Fibroblast of skin of right quadriceps (primary cell): ENCODE measurements at places on chromosomes 1 and 21.
A peak's percentile ranks its signal among the peaks of the same experiment; 100 is the strongest.

GRCh38 chr21:24737296-24737850, 869.9 kb downstream of the MRPL39 start:
- DNase-seq: no peak

GRCh38 chr1:209641832-209642172, 10.4 kb downstream of the LAMB3 start:
- no peak for DNase-seq

GRCh38 chr1:54652168-54652567, 10.6 kb downstream of the MROH7 start:
- DNase-seq: no peak

GRCh38 chr1:158146739-158147138, 34.0 kb upstream of the CD1D start:
- DNase-seq: no peak

- no peak for DNase-seq
Measured at GRCh38 chr1:190196020-190196419, 281.6 kb downstream of the BRINP3 start.

DNA sequence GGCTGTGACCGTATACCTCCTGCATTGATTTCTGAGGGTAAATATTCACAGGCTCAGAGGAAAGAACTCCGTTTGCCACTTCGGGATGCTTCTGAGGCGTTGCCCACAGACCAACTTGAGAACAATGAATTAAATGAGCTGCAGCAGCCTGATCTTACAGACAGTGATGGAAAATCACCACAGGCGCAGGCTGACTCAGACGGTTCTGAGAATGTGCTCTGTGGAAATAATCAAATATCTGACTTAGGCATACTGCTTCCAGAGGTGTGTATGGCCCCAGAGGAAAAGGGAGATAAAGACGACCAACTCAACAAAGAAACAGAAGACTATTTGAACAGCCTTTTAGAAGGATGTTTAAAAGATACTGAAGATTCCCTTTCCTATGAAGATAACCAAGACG, 76.7 kb upstream of the SCCPDH start:
- DNase-seq: peak; percentile 34

GRCh38 chr1:22751124-22751531, 40.5 kb downstream of the EPHB2 start:
- DNase-seq: no peak

DNA sequence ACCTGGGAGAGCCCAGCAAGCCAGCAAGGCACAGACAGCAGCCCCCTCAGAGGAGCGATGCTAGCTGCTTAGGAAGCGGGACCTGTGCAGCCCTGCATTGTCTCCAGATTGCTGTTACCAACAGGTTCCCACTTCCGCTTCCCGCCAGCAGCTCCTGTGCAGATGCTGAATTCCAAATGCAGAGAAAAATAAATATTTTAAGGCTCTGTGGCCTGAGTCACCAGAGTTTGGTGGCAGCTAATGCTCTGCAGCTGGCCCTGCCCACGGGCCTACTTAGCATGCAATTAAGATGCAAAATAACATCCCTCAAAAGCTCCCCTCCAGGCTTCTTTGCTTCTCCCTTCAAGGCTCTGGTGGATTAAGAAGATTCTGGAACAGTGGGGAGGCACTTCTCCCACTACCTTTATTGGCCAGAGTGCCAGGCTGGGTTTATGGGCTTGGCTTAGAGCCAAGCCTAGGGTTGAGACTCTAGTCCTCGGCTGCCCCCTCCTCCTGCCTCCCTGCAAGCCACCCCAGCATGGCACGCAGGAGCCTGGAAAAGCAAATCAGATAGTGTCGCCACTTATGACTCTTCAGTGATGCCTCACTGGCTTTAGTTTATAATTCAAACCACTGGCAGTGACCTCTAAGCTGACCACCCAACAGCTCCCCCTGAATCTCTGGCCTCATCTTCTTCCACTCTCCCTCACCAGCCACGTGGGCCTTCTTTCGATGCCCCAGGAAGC, 207.1 kb upstream of the ZC3H12A start:
- DNase-seq: peak; percentile 6

DNA sequence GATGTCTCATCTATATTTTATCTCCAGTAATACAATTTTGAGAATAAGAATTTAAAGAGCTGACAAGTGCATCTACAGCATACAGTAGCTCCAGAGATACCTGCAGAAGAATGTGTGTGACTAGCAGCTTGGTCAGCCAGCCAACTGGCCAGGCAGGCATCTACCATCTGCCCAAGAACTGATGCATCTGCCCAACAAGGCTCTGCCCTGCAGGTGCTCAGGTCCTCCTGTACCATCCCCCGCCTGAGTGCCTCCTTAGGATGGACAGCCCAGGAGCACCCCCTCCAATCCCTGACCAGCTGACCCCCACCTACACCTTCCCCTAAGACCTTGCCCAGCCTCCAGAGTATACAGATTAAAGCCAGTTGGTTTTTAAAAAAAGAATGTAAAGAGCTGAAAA, 30.3 kb downstream of the TMEM69 start:
- no peak for DNase-seq

- no peak for DNase-seq
Measured at GRCh38 chr1:209154912-209155311, 428.6 kb upstream of the CAMK1G start.

DNA sequence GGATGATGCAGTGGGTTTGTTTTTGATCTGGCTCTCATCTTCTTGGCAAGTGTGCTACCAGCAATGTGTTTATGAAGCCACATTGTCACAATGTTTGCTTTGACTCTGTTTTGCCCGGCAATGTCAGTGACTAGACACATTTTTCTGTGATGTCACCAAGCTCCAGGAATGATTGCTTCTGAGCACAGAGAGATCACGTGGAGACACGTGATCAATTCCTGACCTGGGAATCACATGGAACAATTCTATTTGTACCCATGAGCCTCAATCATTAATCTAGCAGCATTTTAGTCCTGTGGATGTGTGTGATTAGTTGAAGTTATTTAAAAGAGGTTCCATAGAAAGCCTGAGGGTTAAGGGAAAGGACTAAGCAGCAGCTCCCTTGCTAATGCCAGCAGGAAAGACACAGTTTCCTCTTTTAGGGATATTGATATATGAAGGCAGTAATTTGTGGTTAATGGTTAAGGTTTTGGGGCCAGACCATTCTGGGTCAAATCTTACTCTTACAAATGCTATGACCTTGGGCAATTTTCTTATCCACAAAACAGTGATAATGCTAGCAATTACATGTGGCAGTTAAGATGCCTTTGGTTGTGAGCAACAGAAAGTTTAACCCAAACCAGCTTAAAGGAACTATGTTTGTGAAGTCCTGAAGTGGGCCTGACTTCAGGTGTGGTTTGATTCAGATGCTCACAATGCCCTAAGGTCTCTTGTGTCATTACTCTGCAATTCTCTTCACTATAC, 59.0 kb downstream of the FASLG start:
- DNase-seq: peak; percentile 9

- DNase-seq: no peak
Measured at GRCh38 chr1:14552246-14552965, 46.1 kb upstream of the KAZN start.

- DNase-seq: no peak
Measured at GRCh38 chr1:210796421-210796820, 337.5 kb downstream of the KCNH1 start.

DNA sequence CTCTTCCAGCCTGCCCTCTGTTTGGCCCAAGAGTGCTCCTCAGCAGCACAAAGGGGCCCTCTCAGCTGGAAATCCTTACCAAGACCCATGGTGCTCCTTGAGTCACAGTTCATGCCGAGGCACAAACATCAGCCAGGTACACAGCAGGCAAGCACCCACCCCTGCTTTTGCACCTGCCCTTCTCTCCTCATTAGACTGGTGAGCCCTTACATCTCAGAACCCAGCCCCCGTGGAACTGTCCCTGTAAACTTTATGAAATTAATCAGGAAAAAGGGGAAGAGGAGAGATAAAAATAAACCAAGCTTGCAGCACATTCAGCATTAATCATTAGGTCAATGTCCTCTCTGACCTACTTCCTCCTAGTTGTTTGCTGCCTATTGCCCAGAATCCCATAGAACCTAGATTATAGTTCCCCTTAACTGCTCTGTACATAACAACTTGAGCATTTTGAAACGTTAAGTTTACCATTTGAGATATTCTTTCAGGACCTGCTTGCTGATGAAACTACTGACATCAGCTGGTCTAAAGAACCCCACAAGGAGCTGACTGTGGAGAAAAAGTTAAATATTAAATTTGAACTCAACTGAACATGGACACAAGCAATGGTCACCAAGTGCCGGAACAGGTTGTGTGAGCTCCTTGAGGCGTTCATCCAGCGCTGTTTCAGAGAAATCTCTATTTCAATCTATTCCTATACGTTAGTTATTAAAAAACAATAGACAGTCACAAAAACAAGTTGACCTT, 738.4 kb downstream of the MATN1 start:
- DNase-seq: no peak

DNA sequence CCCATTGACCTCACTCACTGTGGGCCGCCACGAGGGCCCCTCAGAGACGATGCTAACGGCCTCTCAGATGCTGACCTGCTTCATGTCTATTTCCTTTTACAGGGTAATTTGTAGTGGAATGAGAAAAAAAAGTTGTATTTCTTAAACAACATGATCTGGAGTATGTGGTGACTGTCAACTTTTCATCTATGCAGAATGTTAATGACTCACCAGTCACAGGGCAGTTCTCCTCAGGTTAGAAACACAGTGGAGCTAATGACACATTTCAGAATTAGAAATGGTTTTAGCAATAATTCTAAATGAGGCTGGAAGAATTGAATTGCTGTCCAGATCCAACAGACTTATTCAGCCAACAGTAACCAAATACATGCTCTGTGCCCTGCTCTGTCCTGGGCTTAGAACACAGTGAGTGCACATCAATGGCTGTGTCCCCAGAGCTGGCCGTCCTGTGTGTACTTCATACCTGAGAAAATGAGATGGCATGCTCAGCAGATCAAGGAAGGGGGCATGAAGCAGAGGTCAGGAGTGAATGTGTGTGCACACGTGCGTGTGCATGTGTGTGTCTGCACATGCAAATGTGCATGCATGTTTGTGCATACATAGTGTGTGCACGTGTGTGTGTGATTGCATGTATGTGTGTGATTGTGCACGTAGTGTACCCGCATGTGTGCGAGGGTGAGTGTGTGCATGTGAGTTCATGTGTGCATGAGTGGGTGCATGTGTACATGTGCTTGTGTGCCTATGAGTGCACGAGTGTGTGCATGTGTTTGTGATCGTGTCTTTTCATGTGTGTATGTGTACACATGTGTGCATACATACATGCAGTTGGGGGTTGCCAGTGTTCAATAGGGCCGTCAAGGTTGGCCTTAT, 145.3 kb downstream of the PCBP3 start:
- DNase-seq: no peak

- DNase-seq: no peak
Measured at GRCh38 chr21:27761623-27762022, 794.7 kb upstream of the ADAMTS5 start.

GRCh38 chr1:200670242-200671118, 773 bp upstream of the DDX59 start:
- DNase-seq: peak; percentile 69

DNA sequence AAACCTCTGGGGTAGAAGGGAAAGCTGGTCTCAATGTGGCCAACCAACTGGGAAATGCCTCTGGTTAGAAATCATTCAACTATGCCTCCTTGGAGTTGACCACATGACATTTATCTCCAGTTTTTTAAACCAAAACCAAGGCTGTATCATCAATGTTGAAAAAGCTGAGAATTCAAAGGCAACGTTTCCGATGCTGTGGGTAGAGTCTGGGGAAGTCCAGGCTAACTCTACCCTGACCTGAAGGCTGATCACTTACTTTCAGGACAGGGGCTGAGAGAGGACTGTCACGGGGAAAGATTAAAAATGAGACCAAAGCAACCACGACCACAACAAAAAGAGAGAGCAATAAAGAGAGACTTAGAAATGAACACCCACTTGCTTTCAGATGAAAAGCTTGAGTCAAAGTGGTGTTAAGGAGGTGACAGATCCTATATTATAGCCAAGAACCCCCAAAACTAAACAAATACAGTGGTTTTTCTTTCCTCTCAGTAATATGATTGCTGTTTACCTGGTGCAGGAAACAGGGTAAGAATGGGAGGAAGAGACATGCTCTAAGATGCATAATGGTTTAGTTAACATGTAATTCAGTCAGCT, 90.8 kb upstream of the TNFSF4 start:
- DNase-seq: no peak

- peak; percentile 70 for DNase-seq
Measured at GRCh38 chr1:235831148-235831547, 35.6 kb downstream of the LYST start.

GRCh38 chr1:107057197-107058133, 991 bp downstream of the PRMT6 start:
- peak; percentile 51 for DNase-seq

- DNase-seq: peak; percentile 7
Measured at GRCh38 chr1:180026556-180026955, 71.9 kb downstream of the CEP350 start.

- DNase-seq: no peak
Measured at GRCh38 chr1:147850737-147851136, 51.9 kb upstream of the GJA8 start.

- peak; percentile 7 for DNase-seq
Measured at GRCh38 chr1:110436635-110437034, 14.3 kb upstream of the PROK1 start.

GRCh38 chr21:17799414-17800164, 19.6 kb downstream of the C21orf91 start:
- no peak for DNase-seq

- peak; percentile 15 for DNase-seq
Measured at GRCh38 chr1:245512181-245512888, 357.6 kb downstream of the KIF26B start.

DNA sequence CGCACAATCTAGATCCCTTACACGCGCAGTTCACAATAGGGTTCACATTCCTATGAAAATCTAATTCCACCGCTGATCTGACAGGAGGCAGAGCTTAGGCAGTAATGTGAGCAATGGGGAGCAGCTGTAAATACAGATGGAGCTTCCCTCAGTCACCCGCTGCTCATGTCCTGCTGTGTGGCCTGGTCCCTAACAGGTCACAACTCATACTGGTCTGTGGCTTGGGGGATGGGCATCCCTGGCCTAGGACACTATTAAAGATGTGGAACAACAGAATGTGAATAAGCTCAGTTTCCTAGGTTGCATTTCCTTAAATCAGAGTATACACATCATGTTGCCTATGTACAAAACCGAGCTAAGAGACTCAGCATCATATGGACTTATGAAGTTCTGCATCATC, 16.2 kb downstream of the IFI44 start:
- no peak for DNase-seq

DNA sequence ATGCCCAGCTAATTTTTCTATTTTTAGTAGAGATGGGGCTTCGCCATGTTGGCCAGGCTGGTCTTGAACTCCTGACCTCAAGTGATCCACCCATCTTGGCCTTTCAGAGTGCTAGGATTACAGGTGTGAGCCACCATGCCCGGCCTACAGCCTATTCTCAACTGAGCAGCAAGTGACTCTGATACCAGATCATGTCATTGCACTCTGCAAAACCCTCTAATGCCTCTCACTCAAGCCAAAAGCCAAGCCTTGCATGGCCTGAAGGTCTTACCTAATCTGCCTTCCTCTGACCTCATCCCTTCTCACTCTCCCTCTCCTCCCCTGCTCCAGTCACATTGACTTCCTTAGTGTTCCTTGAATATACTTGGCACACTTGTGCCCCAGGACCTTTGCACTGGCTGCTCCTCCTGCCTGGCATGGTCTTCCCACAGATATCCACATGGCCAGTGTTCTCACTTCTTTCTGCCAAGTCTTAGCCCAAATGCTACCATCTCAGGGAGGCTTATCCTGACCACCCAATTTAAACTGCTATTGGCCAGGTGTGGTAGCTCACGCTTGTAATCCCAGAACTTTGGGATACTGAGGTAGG, 8.2 kb upstream of the ASAP3 start:
- no peak for DNase-seq
